ENCODE measurements at places on chromosomes 12 and 14.

- DNase-seq, result no peak
These were observed 14.2 kb upstream of the STYK1 start for GRCh38 chr12:10688042-10688441.

- no peak for DNase-seq
These were observed 58.9 kb downstream of the DDX51 start for GRCh38 chr12:132085291-132085635.

GRCh38 chr12:123526542-123527080, 6.9 kb downstream of the RILPL1 start:
- no peak for DNase-seq

- no peak for DNase-seq
These were observed 164.4 kb upstream of the ALG10B start for GRCh38 chr12:38151991-38152700.

DNA sequence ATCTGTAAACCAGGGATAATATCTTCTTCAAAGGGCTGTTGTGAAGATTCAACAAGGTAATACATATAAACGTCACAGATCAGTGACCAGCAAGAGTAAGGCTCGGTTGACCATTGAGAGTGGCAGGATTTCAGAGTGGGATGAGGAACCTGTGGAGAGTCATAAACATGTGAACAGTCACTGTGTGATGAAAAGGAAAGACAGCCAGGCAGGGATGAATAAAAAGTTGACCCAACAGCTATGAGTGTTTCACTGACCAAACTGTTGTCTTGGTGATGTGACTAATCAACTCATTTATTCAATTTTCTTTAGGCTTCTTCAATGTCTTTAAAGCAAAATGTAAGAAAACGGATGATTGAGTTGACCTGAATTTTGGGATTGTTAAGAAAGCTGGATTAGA, 8.6 kb upstream of the FRMD6 start:
- no peak for DNase-seq

DNA sequence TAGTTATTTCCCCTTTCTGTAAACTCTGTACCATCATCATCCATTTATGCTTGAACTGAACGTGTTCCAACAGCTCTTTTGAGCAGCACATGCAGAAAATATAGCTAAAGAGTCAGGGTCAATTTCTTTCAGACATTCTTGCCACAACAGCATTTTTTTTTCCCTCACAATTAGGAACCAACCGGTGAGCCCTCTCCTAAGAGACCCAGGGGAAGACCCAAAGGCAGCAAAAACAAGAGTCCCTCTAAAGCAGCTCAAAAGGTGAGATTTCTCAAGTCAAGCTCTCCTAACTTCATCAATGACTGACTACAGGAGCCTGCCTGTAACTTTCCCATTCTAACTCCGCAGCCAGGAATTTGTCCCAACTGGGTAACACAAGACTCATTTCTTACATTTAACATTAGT, 3.5 kb downstream of the HMGA2 start:
- no peak for DNase-seq

All from activated CD8-positive, alpha-beta memory T cell treated with anti-CD3 and anti-CD28 coated beads for 1 hour (primary cell).